ENCODE measurements at places on chromosomes 12 and 14.

- DNase-seq = peak; percentile 49
Measured at GRCh38 chr12:46891306-46891705, 65.5 kb upstream of the SLC38A4 start.

DNA sequence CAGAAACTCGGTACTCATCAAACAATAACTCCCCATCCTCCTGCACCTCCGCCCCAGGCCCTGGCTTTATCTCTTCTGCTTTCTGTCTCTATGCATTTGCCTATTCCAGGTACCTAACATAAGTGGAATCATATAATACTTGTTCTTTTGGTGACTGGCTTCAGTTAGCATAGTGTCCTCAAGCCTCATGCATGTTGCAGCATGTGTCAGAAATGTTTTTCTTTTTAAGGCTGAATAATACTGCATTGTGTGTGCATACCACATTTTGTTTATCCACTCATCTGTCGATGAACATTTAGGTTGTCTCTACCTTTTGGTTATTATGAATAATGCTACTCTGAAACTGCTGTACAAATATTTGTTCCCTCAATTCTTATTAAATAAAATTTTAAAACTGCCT lies 117.1 kb downstream of the KICS2 start:
- no peak for DNase-seq

DNA sequence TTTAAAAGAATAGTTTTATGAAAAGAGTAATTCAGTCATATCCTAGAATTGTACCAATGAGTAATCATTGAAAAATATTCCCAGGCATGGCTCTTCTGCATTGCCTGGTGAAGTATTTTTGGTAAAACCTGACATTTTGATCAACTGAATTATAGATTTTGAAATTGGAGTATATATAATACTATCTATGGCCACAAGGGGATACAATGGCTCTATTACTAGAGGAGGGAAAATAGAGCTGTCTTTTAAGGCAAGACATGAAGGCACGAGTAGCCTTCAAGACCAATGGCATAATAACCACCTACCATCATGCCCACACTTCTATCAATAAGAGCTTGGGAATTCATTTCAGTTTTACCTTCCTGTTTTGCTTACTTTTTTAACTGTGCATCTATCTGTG lies 1241.4 kb upstream of the TMEM132C start:
- DNase-seq = peak; percentile 12

- DNase-seq = no peak
Measured at GRCh38 chr14:88479574-88479987, 75.2 kb downstream of the PTPN21 start.

- DNase-seq = no peak
Measured at GRCh38 chr12:97899956-97900355, 437.4 kb downstream of the RMST start.

DNA sequence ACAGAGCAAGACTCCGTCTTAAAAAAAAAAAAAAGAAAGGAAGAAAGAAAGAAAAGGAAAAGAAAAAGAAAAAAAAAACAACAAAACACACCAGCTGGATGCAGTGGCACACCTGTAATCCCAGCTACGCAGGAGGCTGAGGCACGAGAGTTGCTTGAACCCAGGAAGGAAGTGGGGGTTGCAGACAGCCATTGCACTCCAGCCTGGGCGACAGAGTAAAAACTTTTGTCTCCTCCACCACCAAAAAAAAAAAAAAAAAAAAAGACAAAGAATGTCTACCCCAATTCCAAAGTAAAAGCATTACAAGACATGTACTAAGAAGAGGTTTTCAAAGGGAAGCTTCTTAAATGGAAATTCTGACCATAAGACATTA lies 53.4 kb downstream of the HNRNPC start:
- DNase-seq = no peak

- DNase-seq = no peak
Measured at GRCh38 chr12:131457028-131457310, 253.9 kb upstream of the SFSWAP start.

- DNase-seq = no peak
Measured at GRCh38 chr12:40989785-40990184, 198.3 kb upstream of the PDZRN4 start.

GRCh38 chr14:103839579-103839978 lies 7.8 kb downstream of the PPP1R13B start:
- DNase-seq = no peak

DNA sequence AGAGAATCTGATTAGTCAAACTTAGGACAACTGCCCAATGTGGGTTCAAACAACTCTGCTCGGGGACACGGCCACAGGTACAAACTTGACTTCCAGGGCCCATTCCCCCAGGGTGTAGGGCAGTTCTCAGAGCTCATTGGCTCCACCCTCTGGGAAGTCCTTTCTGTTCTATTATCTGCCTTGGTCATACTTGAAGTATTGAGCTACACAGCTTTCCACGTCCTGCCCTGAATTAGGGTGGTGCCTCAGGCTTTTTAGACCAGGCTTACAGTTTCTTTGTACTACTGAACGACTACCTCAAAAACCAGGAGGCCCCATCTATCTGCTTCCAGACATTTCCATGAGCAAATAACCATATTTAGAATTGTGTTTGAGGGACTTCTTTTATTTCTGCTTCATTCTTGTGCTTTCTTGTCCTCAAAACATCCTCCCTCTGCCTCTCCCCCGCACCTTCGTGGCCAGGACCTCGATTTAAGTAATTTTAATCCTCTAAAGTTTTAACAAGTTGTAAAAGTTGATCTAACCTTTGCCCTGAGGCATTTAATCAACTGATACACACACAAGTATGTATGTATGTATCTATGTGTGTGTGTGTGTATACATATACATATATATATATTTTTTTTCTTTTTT lies 281.7 kb upstream of the AMIGO2 start:
- DNase-seq = no peak

GRCh38 chr12:114186241-114187002 lies 219.5 kb downstream of the TBX5 start:
- no peak for DNase-seq

GRCh38 chr14:24013654-24014514 lies 25.2 kb downstream of the DHRS4L2 start:
- DNase-seq = peak; percentile 83

DNA sequence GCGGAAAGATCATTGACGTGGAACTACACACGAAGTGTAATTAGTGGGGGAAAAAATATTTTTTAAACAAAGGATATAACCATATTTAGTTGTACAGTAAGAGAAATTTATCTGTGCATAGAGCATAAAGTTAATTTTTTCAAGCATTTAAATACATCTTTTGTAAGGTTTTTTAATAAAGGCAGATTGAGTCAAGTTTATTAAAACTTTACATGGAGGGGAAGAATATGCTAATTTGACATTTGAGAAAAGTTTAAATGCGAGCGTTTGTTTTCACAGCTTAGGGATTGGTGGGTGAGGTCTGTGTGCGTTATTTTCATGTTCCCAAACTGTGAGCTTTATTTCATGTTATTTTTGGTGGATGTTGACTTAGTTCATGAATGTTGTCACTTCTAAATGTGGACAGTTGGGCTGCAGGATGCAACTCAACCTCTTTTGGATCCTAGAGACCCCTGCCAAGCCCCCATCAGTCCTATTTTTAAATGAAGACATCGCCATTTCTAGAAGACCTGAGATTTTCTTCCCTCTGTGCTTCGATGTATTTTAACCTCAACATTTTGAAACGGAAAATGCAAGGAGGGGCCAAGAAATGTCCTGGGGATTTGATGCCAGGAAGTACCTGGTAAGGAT lies 32.3 kb downstream of the BRI3BP start:
- no peak for DNase-seq

GRCh38 chr12:104620837-104621531 lies 164.2 kb downstream of the CHST11 start:
- DNase-seq = peak; percentile 33

- no peak for DNase-seq
Measured at GRCh38 chr12:54708826-54709225, 60.7 kb upstream of the DCD start.

DNA sequence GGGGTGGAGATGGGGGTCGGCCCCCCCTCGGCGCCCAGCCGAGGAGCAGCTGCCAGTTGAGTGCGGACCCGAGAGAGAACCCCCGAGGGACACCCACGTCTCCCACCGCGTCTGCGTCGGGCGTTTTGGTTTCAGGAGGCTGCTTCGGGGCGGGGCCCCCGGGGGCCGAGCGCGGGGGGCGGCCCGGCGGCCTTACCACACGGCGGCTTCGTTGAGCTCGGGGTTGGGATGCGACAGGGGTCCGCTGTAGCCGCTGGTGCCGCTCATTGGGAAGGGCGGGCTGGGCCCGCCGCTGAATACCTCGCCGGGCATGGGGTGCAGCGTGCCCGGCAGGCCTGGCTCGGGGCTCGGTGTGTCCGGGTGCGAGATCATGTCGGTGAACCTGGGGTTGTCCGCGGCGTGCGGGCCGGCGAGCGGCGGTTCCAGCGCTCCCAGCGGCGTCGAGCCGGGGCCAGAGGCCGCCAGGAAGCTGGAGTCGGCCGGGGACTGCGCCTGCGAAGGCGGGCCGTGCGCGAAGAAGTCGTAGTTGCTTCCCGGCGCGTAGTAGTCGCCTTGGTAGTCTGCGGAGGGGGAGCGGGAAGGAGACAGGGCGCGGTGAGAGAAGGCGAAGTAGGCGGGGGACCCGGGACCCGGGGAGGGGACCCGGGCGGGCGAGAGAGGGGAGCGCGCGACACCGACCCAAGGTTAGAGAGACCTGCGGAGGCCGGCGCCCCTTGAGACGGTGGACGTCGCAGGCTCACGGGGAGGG lies 8.5 kb downstream of the LHX5 start:
- no peak for DNase-seq

GRCh38 chr14:89755816-89756215 lies 198.7 kb downstream of the EFCAB11 start:
- no peak for DNase-seq

- no peak for DNase-seq
Measured at GRCh38 chr14:103094406-103095209, at the start of gene EXOC3L4. EXOC3L4 (plus strand) TSS chr14:103094725; CDS start chr14:103100220, 5,495 bp downstream.

DNA sequence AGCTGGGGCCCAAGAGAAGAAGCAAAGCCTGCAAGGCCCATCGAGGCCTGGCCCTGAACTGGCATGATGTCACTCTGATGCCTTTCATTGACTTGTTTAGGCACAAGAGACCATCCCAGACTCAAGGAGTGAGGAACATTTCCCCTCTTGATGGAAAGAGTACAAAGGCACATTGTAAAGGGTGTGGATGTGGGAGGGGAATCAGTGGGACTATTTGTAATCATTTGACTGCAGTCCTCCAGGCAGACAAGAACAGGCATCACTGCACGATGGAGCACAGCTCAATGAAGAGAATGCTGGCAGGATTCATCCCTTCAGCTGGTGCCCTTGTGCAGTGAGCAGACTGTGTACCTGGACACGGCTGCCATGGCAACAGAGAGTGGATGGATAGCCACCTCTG lies 87.9 kb downstream of the LGMN start:
- DNase-seq = no peak

GRCh38 chr14:91369628-91370445 lies 47.8 kb downstream of the CCDC88C start:
- DNase-seq = no peak

- no peak for DNase-seq
Measured at GRCh38 chr14:22896356-22896755, 13.3 kb downstream of the REM2 start.

DNA sequence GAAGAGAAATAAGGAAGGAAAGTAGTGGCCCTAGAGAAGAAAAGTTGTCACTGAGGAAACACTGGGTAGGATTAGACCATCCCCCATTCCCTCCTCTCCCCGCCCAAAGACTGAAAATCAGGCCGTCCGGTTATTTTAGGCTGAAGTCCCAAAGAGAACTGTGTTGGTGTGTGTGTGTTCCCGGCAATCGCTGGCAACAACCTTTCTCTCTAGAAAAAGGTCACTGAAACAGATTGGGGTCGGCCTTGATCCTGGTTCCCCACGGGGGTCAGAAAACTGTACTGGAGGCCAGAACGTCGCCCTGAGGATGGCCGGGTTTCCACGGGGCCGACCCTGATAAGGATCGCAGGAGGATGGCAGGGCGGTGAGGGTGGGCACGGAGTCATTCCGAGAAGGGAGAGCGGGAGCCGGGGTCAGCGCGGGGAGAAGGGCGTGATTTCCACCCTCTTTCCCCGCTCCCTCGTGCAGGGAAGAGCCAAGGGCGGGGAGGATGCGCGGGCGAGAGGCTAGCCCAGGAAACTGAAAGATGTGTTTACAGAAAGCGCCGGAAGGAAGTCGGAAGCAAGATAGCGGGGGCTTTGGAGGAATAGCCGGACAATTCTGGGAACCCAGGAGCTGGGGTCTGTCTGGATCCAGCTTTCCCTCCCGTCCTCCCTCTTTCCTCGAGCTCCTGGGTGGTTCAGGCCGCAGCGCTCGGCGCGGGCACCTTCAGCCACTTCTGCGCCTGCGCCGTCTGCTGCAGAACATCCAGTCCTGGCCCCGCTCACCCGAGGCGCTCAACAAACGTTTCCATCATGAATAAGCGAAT lies 25.3 kb upstream of the SPTLC2 start:
- peak; percentile 76 for DNase-seq

DNA sequence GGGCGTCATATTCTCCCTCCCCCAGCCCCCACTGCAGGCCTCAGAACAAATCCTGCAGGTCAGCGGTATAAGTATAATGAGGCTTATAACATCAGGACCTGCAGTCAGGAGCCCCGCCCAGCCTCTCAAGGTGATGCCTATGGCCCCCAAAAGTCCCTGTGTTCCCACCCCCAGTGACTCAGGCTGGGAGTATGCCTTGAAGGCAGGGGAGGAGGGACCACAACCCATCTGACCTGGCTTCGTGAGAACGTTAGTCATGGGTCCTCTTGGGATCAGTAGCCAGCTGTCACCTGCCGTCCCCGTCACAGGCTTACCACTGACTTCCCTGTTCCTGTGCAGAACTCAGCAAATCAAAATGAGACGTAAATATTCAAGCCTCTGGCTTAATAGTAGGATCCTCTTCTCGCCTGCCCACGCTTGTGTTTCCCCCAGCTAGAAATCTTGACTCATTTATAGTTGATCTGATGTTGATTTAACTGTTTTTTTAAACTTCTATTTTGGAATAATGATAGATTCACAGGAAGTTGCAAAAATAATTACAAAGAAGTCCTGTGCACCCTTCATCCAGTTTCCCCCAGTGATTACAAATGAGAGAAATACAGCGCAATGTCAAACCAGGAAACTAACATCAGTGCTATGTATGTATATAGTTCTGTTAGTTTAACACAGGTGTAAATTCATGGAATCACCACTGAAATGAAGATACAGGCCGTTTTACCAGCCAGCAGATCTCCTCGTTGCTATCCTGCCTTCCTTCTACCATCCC lies 107.5 kb downstream of the ADGRD1 start:
- no peak for DNase-seq

- DNase-seq = peak; percentile 49
Measured at GRCh38 chr12:46209914-46210872, 58.6 kb downstream of the SLC38A1 start.

- DNase-seq = no peak
Measured at GRCh38 chr14:38964630-38965029, 138.4 kb downstream of the SEC23A start.

All from fibroblast of the aortic adventitia (primary cell).